ENCODE measurements at places on chromosomes 6 and 20. TPM values are rescaled to one million over a fixed set of nuclear protein-coding genes. Genes with fewer than 3 reads are reported as not detected.

IRF4 gene
- 8.8 TPM for total RNA-seq

TRIM31 gene
- total RNA-seq, result 51.2 TPM

SLC22A2 gene
- not detected for total RNA-seq

TUBB2B gene
- total RNA-seq, result 5.8 TPM

CST4 gene
- total RNA-seq, result not detected

KCNK15 gene
- 0.21 TPM for total RNA-seq

ARID1B gene
- 61.3 TPM for total RNA-seq

TP53RK gene
- 9.2 TPM for total RNA-seq

HSPA1A gene
- 248 TPM for total RNA-seq

HTR1B gene
- total RNA-seq, result 0.32 TPM

Measured in colonic mucosa (tissue), 4 donors.